ENCODE measurements at places on chromosomes 16 and 17. TPM values are rescaled to one million over a fixed set of nuclear protein-coding genes. Genes with fewer than 3 reads are reported as not detected.

CDC6 gene
- total RNA-seq, result 1.5 TPM

PIGW gene
- total RNA-seq, result 3.3 TPM

- DNase-seq, result no peak
Measured at GRCh38 chr16:83779886-83780285, 27.9 kb upstream of the HSBP1 start.

- DNase-seq, result no peak
Measured at GRCh38 chr16:85025781-85026653, 1.6 kb upstream of the KIAA0513 start.

GRCh38 chr17:48729335-48730239, 1.0 kb upstream of the HOXB13 start:
- DNase-seq, result no peak

- DNase-seq, result peak; percentile 67
Measured at GRCh38 chr17:79400989-79401703, 209.7 kb downstream of the RBFOX3 start.

- peak; percentile 87 for DNase-seq
Measured at GRCh38 chr16:2038382-2039231, 9.0 kb downstream of the NTHL1 start.

Data from left lobe of liver (tissue), 2 donors.